ENCODE measurements at places on chromosomes 2 and 18.
A peak's percentile ranks its signal among the peaks of the same experiment; 100 is the strongest.

GRCh38 chr2:65503746-65504145 lies 71.3 kb upstream of the SPRED2 start:
- no peak for DNase-seq

GRCh38 chr18:26405190-26405801 lies 143.1 kb downstream of the KCTD1 start:
- DNase-seq = peak; percentile 20

- DNase-seq = no peak
Observed at GRCh38 chr2:236526455-236527158, 43.0 kb upstream of the ACKR3 start.

DNA sequence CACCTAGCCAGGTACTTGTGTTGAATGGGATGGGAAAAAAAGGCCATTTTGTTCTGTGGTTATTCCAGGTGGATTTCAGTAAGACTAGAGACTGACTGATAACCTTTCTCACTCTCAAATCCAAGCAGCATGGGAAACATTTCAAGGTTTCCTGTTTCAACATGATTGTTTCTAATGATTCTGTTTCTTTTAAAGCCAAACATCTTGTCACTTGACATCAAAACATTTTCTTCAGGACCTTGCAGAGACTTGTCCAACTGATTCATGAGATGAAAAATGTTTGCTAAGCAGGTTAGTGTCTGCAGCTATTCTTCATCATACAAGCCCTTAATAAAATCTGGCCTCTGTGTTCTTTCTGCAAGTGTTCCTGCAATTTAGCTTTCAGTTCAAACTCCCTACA lies 456.5 kb upstream of the CWC22 start:
- no peak for DNase-seq

DNA sequence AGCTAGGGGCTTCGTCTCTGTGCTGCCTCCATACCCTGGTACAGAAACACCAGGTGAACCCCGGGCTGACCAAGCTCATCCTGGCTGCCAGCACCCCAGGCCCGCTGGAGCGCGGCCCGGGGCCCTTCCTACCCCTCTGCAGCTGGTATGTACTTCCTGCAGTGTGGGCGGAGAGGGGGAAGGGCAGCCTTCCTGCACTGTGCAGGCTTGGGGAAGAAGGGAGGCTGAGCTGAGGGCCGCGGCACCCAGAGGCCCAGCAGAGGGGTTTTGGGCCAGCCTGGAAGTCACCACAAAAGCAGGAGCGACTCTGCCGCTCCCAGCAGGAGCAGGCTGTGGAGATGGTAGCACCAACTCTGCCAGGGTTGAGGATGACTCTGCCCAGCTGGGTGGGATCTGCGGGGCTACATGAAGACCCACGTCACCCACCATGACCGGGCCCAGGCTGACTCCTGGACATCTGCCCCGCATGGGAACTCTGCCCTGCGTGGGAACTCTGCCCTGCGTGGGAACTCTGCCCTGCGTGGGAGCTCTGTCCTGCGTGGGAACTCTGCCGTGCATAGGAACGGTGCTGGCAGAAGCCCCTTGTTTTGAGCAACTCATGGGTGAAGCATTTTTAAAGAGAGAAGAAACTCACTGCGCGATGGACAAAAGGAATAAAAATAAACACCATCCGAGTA lies 273.3 kb downstream of the NDUFA10 start:
- peak; percentile 54 for DNase-seq

DNA sequence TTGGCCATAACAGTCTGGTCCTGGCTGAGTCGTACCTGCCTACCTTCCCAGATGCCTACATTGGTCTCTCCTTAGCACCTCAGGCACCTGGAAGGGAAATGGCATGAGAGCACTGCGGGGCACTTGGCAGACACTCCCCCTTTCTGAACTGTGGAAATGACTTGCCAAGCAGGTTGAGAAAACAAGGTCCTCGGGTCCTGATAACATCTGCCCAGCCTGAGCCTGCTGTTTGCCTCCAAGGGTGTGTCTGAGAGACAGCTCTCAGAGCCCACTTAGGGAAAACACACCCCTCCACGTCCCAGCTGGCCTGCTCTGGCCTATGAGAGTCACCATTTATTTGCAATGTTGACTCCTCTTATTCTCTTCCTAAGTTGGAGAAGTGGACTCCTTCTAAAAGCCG lies 10.5 kb downstream of the FAM110C start:
- no peak for DNase-seq

All from hematopoietic multipotent progenitor cell (in vitro differentiated cells).